ENCODE measurements at places on chromosomes 7 and 10.
A peak's percentile ranks its signal among the peaks of the same experiment; 100 is the strongest.

- DNase-seq, result no peak
Observed at GRCh38 chr7:5481241-5482019, 57.8 kb upstream of the TNRC18 start.

DNA sequence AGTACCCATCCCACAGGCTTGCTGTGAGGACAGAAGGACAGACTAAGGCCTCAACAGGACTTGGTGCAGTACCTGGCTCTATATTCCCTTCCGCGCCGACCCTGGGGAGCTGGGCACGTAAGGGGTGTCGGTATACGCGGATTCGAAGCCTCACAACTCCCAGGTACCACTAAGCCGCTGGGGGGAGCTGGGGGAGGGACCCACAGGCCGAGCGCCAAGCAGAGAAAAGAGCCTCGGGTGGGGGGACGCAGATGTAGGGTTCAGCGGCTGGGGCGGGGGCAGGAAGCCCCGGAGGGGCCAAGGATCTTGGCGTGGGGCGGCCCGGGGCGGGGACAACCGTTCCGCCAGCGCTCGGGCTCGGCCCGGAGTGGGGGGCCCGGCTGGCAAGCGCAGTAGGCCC, 126.4 kb upstream of the ZNF746 start:
- peak; percentile 65 for DNase-seq

- no peak for DNase-seq
Observed at GRCh38 chr7:157517782-157518513, 181.1 kb downstream of the DNAJB6 start.

DNA sequence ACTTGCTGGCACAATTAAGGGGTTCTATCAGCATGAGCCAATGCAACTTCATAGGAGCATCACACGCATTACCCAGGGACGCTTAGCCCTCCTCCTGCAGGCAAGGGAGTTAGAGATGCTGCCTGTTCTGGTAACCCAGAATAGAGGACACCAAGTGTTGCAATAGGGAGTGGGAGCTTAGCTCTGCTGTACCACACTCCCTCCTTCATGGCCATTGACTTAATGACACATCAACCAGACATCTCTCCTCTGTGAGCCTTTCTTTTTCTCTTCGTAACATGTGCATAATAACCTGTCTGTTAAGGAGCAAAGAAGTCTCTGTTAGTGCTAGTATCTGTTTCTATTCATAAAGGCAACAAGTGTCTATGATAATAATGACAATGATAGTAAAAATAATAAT, 282.4 kb downstream of the SORCS3 start:
- no peak for DNase-seq

- no peak for DNase-seq
Observed at GRCh38 chr10:63286754-63287264, 153.7 kb downstream of the NRBF2 start.

- DNase-seq, result no peak
Observed at GRCh38 chr7:158473221-158473620, 114.4 kb downstream of the PTPRN2 start.

GRCh38 chr10:75466001-75466400, 34.6 kb downstream of the LRMDA start:
- no peak for DNase-seq

DNA sequence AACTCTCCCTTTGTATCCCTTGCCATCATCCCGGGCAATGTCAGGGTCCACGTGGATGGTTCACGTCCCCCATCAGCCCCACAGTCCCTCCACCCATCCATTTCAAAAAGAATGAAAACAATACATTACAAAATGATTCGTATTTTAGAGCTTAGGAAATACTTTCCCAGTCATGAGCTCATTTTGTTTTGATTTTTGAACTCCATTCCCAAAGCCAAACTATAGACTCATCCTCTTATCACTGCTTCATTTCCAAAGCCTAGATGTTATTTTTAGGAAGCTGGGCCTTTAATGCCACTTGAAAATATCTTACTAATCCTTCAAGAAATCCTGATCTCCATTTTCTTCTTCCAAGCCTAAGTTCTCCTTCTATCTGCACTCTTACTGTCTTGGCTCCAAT, 72.1 kb downstream of the WNT2 start:
- no peak for DNase-seq

- no peak for DNase-seq
Observed at GRCh38 chr10:36885746-36886145, 239.7 kb upstream of the ANKRD30A start.

- no peak for DNase-seq
Observed at GRCh38 chr10:56068473-56069263, 292.4 kb downstream of the ZWINT start.

- peak; percentile 84 for DNase-seq
Observed at GRCh38 chr7:95690367-95690947, 81.9 kb upstream of the DYNC1I1 start.

GRCh38 chr10:96695366-96695765, 24.9 kb downstream of the PIK3AP1 start:
- DNase-seq, result peak; percentile 77

DNA sequence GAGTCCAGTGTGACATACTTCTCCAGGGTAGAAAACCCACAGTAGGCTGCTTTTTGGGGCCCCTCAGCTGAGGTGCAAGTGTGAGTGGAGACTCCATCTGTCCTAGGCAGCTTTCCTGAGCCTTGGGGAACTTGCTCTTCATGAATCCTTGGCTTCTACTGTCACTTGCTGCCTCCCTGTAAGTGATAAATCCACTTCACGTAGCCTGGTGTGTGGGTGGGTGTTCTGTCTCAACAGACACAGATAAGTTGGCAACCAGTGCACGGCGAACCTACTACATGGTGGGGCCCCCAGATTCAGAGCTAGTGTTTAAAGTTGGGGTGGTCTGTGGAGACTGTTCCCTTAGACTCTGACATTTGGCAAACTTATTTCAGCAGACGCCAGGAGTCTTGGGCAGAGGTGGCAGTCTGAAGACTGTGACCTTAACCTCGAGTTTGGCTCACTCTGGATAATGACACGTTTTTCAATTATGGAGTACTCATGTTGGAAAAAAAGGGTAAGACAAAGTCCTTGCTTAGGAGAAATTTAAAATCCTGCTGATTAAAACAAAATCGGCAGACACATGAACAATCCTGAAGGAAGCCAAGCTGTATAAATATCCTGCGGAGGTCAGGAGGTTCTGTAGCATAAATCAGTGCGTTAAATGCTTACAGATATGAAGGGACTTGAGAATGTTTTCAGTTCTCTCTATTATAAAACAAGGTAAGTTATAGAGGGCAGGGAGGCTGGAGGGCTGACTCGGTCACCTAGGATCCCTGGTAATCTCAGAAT, 376.9 kb downstream of the PHTF2 start:
- no peak for DNase-seq

GRCh38 chr10:11411926-11412545, 199.4 kb downstream of the USP6NL start:
- peak; percentile 26 for DNase-seq

- no peak for DNase-seq
Observed at GRCh38 chr10:123863721-123864482, 27.7 kb downstream of the CPXM2 start.

GRCh38 chr7:47484923-47485639, 96.8 kb downstream of the TNS3 start:
- DNase-seq, result no peak

- no peak for DNase-seq
Observed at GRCh38 chr7:125934539-125934938, 1004.9 kb upstream of the POT1 start.

- no peak for DNase-seq
Observed at GRCh38 chr10:51920672-51921071, 221.3 kb upstream of the CSTF2T start.

DNA sequence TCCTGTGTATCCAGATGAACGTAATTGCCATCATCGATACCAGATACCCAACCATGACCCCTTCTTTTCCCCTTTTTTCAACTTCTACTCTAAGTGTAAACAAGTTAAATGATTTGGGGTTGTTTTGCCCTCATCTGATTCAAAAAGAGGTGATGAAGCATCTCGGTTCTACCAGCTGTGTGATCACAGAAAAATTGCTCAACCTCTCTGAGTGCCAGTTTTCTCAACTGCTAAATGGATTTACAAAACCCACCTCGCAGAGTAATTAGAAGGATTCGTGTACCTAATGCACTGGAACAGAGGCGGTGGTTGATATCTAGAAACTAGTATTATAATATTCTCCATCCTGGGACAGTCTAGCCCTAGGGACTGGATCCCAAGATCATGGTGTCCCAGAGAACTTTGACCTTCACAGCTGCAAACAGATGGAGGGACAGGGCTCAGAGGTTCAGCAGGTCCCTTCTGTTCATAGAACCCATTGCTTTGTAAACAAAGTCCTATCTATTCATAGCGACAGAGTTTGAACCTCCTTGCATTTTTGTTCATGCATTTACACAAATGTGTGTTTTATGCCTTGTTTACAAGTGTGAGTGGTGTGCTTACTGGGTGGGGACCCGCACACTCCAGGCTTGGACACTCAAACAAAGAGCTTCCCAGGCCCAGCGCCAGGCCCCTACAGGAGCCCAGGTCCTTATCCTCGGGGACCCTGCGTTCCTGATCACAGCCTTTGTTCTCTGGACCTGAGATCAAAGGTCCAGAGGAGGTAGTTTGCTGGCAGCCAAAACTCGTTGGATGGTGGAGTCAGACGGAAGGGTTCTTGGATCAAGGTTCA, 46.4 kb downstream of the CALML3 start:
- no peak for DNase-seq

GRCh38 chr10:119858063-119858462, 14.6 kb downstream of the MCMBP start:
- DNase-seq, result no peak

GRCh38 chr10:61098966-61099365, 155.0 kb upstream of the RHOBTB1 start:
- no peak for DNase-seq

DNA sequence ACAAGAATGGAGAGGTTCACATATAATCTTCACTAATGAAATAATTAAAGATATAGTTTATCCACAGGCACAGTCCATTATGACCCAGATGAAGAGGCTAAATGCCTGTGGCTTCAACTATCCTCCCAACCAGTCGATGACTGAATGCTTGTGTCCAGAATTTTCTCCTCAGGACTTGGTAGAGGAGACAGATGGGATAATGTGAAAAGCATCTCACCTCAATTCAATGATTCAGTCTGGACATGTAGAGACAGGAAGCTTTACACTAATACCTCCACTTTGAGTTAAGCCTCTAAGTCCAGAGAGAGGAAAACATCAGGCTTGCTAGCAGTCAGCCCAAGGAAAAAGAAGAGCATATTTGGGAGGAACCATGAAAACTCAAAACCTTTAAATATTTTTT, 59.1 kb upstream of the COL1A2 start:
- DNase-seq, result no peak

GRCh38 chr10:103941801-103942200, 23.8 kb upstream of the STN1 start:
- no peak for DNase-seq

- peak; percentile 63 for DNase-seq
Observed at GRCh38 chr7:66877577-66878300, 43.3 kb upstream of the TMEM248 start.

DNA sequence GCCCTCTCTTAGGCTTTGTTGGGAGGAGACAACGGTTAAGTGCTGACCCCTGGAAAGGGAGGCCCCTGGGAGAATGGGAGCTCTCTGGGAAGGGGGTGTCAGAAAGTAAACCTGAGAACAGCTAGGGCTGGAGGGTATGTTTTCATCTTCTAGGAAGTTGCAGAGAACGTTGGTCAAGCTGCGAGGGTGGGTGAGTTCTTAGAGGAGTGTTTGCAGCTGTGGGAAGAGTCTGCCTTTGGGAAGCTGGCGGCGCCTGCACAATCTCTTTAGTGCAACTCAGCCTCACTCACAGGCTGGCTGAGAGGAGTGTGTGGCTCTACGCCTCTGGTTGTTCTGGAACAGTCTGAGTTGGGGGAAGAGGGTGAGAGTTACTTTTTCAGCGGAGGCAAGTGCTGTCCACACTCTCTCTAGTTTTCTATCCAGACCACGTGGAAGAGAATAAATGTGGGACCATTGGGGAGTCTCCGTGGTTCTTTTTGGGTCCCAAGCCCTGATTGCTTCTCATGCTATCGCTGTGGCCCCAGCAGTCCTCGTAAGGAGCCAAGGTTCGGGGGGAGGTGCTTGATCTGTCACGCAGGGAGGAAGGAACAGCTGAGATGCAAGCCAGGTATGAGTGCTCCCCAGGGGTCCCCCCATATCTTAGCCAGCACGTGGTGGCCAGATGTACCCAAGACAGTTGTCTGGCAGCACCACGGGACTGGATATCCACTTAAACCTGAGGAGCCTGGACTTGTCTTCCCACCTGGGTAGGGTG, 237.2 kb downstream of the BUB3 start:
- DNase-seq, result no peak

- no peak for DNase-seq
Observed at GRCh38 chr10:133130602-133131001, 29.4 kb upstream of the KNDC1 start.

GRCh38 chr7:83347945-83348444, 185.3 kb upstream of the PCLO start:
- DNase-seq, result no peak

DNA sequence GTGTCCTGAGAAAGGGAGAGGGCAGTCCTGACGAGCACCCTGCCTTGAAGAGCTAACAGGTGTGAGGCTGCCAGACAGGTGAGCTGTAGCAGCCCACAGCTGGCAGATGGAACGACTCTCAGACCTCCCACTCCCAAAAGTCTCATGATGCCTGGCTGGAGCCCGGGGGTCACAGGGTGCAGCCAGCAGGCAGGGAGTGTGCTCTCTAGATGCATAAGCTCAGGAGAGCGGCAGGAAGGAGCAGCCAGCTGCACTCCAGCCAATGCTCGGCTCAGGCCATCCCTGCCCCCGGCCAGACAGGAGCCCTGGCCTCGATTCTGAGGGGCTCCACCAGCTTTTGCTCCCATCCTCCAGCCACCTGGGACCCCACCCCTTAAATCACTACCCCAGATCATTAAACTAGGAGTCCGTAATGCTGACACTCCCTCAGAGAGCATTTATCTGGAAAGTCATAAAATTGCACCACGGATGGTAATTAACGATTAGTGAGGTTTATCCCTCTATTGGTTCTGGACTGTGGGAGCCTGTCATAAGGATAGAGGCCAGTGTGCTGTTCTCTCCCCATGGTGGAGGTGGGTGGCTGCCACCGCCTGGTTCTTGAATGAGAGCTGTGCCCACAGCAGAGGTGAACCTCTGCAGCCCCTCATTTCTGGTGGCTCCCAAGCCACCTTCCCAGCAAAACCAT, 63.5 kb upstream of the ZMIZ1 start:
- DNase-seq, result no peak

- DNase-seq, result peak; percentile 19
Observed at GRCh38 chr7:114083166-114084001, 164.6 kb upstream of the PPP1R3A start.

GRCh38 chr7:115763347-115763746, 267.2 kb downstream of the TFEC start:
- DNase-seq, result no peak

GRCh38 chr10:31034098-31034909, 2.6 kb upstream of the ZNF438 start:
- no peak for DNase-seq

GRCh38 chr7:106570948-106571418, 90.0 kb downstream of the CCDC71L start:
- DNase-seq, result no peak

DNA sequence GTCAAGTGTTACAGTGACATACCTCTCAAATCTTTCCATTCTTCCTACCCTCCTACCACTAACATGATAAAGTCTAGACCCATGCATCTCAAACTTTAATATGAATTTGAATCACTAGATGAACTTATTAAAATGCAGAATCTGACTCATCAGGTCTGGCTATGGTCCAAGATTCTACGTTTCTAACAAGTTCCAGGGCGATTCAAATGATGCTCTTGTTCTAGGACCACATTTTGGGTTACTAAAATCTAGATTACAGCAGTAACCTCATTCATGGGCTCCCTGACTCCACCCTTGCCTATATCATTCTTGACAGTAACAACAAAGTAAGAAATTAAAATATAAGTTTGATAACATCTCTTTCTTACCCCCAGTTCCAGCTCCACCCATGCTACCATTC, 124.8 kb upstream of the LSM8 start:
- DNase-seq, result peak; percentile 6

All from common myeloid progenitor, CD34-positive (primary cell).